ENCODE measurements at places on chromosomes 2 and 18.

- no peak for DNase-seq
Measured at GRCh38 chr18:55275039-55275901, 312.7 kb downstream of the TCF4 start.

DNA sequence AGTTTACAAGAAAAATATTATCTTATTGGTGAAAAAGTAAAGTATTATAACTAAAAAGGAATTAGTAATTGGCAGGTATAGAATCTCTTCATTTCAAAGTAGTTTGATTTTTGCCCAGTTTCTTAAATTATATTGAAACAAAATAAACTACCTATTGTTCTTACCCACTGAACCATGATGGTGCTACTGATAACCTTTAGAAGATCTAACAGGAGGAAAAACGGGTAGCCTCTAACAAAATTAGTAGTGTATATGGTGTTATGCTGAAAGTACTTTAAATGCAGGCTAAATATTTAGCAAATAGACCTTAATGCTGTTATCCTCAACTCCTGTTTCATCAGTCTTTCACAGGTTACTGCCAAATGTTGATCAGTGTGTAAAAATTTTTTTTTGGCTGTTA is 19.1 kb downstream of the MRPS9 start:
- no peak for DNase-seq

GRCh38 chr18:56139792-56140254 is 498.6 kb downstream of the TXNL1 start:
- no peak for DNase-seq

DNA sequence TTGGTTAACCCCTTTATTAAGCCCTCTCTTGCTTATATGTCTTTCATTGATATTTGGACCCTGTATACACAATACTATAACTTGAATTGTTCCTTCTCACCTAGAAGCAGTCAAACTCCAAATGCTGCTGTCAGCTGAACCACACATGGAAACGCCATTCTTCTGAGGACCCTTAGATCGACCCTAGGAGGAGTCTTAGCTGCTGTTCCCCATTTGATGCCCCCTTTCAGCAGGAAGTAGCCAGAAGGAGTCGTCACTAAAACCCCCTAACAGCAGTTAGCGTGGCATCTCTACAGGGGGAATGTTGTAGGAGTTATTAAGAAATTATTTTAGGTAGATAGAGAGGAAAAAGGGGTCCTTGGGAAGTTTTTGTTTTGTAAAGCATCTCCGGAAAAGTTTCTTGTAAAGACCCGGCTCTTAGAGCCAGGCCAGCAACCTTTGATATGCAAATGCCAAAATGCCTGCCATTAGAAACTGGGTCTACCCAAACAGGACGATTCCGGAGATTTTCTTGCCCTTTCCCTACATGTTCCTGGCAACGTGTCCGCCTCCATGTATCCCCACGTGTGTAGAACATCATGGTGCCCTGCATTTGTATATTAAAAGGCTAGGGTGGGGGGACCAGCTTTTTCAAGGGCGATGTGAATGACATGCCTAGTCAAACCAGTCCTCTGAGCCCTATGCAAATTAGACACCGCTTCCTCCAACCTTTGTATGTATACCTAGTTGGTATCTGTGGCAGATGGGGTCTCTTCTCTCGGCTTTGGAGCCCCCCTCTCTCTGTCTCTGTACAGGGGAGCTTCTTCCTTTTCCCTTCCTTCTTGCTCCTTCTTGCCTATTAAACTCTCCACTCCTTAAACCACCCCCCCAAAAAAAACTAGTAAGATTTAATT is 638.4 kb upstream of the POU3F3 start:
- DNase-seq, result no peak

- no peak for DNase-seq
Measured at GRCh38 chr18:23712445-23712844, 23.2 kb downstream of the LAMA3 start.

GRCh38 chr2:60945341-60945740 is 64.0 kb downstream of the REL start:
- no peak for DNase-seq

- no peak for DNase-seq
Measured at GRCh38 chr2:190105554-190105953, 43.0 kb upstream of the MSTN start.

DNA sequence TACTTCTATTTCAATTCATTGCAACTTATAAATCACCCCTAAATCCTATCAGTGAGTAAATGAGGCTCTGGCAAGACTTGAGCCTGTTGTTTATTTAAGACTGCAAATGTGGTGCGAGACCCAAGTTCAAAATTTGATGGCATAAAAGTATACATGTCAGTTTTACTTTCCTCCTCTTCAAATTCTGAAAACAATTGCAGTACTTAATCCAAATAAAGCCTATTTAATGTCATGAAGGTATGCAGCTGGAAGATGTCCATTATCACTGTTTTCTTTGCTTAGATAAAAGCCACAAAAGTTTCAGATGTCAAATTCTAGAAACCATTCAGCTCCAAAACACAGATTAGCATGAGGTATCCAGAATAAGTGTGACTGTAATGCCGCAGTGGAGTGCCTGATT is 3.3 kb downstream of the APCDD1 start:
- no peak for DNase-seq

- no peak for DNase-seq
Measured at GRCh38 chr2:148590612-148591011, 53.9 kb upstream of the EPC2 start.

- DNase-seq, result no peak
Measured at GRCh38 chr2:19114754-19115231, 243.6 kb downstream of the OSR1 start.
